ENCODE measurements at places on chromosomes 7 and 10.

GRCh38 chr10:44924261-44925040 is 13.3 kb downstream of the TMEM72 start:
- no peak for DNase-seq

GRCh38 chr7:2509298-2509906 is 10.2 kb upstream of the LFNG start:
- DNase-seq, result no peak

- DNase-seq, result no peak
These were observed 152.8 kb downstream of the OAT start for GRCh38 chr10:124265776-124266467.

- no peak for DNase-seq
These were observed 9.2 kb downstream of the LGI1 start for GRCh38 chr10:93766918-93767317.

DNA sequence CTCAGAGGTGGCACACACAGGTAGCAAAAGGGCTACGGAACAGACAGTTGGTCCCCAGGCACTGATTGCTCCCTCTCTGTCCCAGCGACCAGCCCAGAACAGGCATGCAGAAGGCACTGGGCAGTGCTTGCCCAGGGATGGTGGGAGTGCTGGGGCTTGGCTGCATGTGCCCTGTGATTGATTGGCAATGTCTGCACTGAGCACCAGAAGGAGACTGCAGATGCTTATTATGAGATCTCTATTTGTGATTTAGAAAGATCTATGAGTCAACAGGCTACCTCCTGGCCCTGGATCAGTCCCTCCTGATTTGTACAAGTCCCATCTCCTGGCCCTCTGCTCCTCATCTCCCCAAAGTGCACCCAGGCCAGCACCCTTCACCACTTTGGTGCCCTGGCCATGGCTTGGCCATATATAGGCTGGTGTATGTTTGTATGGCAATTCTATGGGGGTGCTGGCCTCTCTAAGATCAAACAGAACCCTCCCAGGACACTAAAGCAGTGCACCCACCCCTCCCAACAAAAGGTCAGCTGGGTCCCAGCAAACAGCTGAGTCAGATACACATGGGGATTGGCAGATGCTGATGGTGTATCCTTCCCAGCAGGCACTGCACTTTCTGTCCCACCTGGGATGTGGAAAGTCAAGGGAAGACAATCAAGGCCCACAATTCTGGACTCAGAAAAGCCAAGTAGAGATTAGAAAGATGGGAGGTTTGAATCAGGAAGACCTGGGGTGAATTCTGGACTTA is 30.9 kb downstream of the CAMK2B start:
- DNase-seq, result no peak

DNA sequence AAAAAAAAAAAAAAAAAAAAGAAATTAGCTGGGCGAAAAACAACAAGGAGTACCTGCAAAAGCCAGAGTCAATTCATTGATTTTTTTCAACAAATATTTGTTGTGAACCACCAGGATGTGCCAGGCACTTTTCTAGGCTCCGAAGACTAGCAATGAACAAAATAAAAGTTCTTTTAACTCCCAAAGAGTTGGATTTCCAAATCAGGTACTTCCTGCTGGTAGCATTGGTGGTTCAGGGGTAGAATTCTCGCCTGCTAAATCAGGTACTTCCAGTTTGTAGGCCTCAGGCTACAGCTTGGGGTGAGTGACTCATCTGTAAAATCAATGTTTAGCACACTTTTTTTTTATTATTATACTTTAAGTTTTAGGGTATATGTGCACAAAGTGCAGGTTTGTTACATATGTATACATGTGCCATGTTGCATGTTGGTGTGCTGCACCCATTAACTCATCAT is 10.9 kb downstream of the PPA1 start:
- no peak for DNase-seq

GRCh38 chr7:79308192-79308591 is 145.3 kb downstream of the MAGI2 start:
- DNase-seq, result no peak

- no peak for DNase-seq
These were observed 148.8 kb upstream of the NPY start for GRCh38 chr7:24135003-24135817.

- DNase-seq, result no peak
These were observed 310.9 kb downstream of the CTNNA3 start for GRCh38 chr10:67385089-67385488.

GRCh38 chr7:17021205-17021604 is 139.4 kb upstream of the AGR3 start:
- DNase-seq, result no peak

DNA sequence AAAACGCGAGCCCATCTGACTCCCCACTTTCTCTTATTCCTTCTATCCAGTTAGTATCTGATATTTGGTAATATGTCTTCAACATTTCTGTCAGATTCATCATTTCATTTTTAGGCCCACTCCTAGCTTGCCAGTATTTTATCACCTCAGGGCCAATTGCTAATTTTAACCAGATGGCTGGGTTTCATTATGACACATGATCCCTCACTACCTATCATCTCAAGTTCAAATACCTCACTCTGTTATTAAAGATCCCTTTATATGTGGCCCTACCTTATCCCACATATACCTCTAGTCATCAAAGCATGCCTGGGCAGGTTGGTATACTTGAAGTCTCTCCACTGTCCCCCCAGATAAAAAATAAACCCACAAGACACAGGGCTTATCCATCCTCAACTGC is 104.9 kb downstream of the RNLS start:
- no peak for DNase-seq

DNA sequence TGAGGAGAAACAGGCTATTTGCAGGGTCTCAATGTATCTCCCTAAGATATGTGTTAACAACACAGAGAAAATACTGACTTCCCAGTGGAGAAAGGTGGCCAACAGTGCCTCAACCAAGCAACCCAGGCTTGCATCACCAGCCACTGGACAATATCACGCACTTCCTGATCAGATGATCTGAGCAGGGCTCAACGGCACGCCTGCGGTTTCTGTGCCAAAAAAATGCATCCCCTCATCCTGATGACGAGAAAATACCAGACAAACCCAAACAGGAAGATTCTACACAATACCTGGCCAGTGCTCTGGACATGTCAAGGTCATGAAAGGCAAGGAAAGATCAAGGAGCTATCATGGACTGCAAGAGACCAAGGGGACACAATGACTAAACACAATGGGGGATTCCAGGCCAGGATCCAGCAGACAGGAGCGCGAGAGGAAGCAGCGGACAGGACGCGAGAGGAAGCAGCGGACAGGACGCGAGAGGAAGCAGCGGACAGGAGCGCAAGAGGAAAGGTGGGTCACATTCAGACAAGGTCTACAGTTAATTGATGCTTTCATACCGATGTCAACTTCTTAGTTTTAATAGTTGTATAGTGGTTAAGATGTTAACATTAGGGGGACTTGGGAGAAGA is 51.1 kb downstream of the GNA12 start:
- no peak for DNase-seq

GRCh38 chr7:102912742-102913141 is at the start of gene LRRC17:
TSS of gene LRRC17 (plus strand) at chr7:102913000. CDS start at chr7:102933914, 20,914 bp downstream.
- no peak for DNase-seq

DNA sequence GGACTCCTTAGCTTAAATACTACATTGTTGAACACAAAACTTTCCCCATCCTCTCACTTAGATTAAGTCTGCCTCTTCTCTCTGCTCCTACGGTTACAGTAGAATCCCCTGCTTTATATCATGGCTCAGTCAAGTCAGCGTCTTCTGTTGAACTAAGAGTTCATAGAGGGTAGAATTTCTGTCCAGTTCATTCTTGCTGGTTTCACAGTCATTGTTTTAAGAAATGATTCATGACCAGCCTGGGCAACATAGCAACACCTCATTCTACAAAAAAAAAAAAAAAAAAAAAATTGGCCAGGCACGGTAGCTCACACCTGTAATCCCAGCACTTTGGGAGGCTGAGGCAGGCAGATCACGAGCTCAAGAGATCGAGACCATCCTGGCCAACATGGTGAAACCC is 3.7 kb upstream of the ZFYVE27 start:
- no peak for DNase-seq

DNA sequence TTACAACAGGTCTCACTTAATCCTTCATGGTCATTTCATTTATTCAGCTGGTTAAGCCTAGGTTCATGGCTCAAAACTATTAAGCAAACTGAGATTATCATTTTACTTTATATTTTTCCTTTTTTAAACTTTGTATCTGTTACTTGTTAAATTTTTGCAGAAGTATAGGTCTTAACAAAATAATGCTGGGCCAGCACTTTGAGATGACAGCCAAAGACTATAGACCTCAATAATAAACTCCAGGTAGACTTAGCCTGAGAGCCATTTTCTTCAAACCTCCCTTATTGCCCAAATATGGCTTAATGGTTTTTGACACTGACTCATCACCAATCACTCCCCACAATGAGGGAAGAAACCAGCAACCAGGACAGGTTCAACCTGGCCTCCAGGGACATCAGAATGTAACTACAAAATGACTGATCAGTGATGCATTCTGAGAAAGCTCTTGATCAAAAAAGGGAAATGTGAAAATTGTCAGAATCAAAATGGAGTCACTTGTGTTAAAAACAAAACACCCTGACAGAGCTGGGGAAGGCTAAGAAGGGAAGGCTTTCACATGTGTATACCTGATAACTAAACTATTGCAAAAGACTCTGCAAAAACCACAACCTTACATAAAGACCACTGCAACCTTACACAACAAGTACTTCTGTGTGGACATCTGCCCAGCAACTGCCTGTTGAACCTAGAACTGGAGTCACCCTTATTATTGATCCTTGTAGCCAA is 2.1 kb upstream of the CCDC126 start:
- peak; percentile 77 for DNase-seq
